ENCODE measurements at places on chromosomes 7 and 10.
A peak's percentile ranks its signal among the peaks of the same experiment; 100 is the strongest.

- DNase-seq: no peak
Observed at GRCh38 chr10:102208311-102209035, 17.6 kb upstream of the ELOVL3 start.

GRCh38 chr7:157010588-157011332 is at the start of gene MNX1:
TSS of gene MNX1 (minus strand) at chr7:157010663. CDS start at chr7:157010350, 313 bp downstream.
- peak; percentile 55 for DNase-seq

GRCh38 chr7:21318916-21319270 is 109.0 kb upstream of the SP4 start:
- no peak for DNase-seq

DNA sequence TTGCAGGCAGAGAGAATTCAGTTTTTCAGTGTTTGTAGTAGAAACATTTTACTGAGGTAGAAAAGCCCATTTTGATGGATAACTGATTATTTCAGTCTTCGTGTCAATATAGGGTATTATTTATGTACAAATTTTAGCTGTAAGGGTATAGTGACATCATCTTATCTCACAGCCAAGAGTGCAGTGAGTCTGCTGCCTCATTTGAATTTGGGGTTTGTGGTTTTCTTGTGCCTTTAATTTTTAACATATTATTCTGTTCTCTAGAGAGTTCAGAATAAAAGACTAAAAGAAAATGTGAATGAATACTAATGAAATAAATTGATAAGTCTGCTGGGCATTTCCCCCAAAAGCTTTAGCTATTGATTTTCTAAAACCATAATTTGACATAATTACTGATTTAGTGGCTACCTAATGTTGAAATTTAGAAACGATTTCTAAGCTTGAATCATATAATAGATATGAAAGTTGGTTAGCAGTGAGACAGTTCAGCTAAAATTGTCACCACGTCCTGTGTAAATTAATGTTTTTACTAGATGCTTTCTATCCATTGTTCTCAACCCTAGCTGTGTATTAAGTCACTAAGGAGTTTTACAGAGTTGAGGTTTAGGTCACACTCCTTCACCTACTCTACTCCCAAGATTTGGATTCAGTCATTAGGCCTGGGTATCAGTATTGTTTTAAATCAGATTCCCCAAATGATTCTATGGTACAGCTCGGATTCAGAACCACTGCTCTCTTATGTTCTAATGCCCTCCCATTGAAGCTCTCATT is 37.3 kb downstream of the ACADSB start:
- DNase-seq: no peak

GRCh38 chr7:148156233-148156632 is 434.3 kb upstream of the C7orf33 start:
- peak; percentile 49 for DNase-seq

GRCh38 chr10:5479481-5480161 is 19.7 kb downstream of the CALML5 start:
- DNase-seq: no peak

DNA sequence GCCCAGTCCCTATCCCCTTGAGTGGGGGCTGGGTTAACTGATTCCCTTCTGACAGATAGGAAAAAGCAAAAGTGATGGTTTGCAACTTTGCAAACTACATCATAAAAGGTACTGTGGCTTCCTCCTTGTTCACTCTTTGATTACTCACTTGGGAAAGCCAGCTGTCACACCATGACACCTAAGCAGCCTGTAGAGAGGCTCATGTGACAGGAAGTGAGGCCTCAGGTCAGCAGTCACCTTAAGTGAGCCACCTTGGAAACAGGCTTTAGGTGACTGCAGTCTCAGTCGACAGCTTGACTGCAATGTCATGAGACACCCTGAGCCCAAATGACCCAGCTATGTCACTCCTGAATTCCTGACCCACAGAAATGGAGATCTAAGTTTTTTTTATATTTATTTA is 4.3 kb upstream of the CHCHD2 start:
- DNase-seq: no peak

- DNase-seq: no peak
Observed at GRCh38 chr10:23414658-23415057, 24.2 kb upstream of the OTUD1 start.

DNA sequence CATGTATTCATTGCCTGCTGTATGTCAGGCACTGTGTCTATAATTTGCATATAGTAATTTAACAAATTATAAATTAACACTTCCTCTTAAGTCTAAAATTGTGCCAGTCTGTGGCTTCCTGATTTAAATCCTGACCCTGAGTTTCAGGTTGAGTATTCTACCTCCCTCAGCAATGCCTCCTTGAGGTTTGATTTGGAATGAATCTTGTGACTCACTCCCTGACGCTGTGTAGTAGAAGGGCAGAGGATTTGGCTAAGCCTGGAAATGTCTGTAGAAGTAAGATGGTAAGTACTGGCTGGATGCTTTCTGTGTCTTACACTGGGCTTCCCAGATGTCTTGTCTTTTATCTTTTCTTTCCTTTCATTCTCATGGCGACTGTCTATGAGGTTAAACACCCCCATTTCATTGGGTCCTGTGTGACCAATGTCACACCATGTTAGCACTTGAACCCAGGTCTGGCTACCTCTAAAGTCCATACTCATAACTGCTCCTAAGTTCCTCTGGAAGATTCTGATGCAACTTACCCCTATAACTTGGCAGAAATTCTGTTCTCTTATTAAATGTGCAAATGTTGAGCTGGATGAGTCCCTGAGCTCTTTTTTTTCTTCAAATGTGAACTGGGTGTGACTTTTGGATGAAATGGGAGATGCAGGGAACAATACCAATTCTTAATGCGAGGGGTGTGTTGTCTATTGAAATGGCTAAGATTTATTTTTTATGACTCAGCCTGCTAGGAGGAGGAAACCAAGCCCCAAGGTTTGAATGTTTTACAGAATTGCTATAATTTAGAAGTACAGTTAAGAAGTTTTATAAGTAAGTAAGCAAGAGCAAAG is 48.5 kb downstream of the PLCE1 start:
- DNase-seq: peak; percentile 72

DNA sequence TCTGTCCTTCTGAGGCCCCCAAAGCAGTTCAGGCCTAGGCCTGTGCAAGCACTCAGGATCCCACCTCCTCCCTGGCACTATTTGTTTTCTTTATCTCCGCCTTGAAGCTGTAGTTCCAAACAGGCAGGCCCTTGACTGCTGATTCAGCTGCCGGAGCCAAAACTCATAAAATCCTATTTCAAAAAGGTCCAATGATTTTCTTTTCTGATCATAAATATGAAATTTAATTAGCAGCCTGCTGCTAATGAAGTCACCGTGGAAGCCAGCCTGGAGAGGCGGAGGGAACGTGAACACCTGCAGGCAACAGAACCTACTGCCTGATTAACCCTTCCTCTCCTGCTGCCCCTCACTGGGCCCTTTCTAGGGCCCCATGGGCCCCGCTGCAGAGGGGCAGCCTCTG is 60.1 kb downstream of the CARD11 start:
- DNase-seq: no peak

DNA sequence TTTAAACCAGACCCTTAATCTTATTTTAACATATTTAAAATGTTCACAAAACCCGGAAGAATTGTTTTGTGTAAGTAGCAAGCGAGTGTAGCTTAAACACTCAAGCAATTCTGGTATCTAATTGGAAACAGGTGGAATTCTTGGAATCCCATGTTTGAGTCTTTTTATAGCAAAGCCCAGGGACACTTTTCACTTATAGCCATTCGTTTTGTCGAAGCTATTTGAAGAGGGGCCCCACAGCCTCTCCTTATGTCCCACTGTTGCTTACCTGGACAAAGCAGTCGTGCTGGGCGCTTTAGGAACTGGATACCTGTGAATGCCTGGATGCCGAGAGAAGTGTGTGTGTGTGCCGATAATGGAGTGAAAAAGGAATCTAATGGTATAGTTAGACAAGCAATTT is 3.3 kb downstream of the CUX1 start:
- no peak for DNase-seq

DNA sequence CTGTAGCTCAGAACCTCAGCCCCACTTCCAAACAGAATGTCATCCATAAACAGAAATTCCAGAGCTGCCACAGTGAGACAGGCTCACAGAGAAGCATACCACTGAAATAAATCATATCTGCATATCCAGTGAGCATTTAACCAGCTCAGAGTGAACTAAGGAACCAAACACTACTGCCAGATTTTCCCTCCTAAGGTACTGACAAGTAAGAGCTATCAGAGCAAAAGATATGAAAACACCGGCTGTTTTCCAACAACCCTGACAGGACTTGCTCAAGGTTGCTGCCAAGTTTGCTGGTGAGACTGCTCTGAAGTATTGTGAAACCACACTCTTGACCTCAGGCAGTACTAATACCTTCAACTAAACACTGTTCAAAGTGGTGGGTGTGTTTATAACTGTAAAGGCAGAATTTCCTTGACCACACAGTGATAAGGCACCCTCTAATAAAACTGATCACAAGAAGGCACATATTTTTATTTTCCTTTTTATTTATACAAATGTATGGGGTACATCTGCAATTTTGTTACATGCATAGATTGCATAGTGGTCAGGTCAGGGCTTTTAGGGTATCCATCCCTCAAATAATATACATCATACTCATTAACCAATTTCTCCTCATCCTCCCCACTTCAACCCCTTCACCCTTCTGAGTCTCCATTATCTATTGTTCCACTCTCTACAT is 18.3 kb downstream of the SGMS1 start:
- peak; percentile 87 for DNase-seq
